ENCODE measurements at places on chromosomes 3 and 15. TPM values are rescaled to one million over a fixed set of nuclear protein-coding genes. Genes with fewer than 3 reads are reported as not detected.

Gene CLSTN2
- polyA plus RNA-seq, result 0.07 TPM

Gene ALDH1A2
- not detected for polyA plus RNA-seq

Gene RTP1
- polyA plus RNA-seq, result not detected

Gene TBC1D2B
- 22.8 TPM for polyA plus RNA-seq

Gene HOMER2
- polyA plus RNA-seq, result 0.79 TPM

Gene FETUB
- polyA plus RNA-seq, result not detected

Gene SOX14
- polyA plus RNA-seq, result not detected

Gene EFCC1
- polyA plus RNA-seq, result not detected

Gene GOLGA6L9
- polyA plus RNA-seq, result 1.7 TPM

Gene SUSD5
- polyA plus RNA-seq, result 1.2 TPM
